ENCODE measurements at places on chromosomes 5 and 9. TPM values are rescaled to one million over a fixed set of nuclear protein-coding genes. Genes with fewer than 3 reads are reported as not detected.

DNA sequence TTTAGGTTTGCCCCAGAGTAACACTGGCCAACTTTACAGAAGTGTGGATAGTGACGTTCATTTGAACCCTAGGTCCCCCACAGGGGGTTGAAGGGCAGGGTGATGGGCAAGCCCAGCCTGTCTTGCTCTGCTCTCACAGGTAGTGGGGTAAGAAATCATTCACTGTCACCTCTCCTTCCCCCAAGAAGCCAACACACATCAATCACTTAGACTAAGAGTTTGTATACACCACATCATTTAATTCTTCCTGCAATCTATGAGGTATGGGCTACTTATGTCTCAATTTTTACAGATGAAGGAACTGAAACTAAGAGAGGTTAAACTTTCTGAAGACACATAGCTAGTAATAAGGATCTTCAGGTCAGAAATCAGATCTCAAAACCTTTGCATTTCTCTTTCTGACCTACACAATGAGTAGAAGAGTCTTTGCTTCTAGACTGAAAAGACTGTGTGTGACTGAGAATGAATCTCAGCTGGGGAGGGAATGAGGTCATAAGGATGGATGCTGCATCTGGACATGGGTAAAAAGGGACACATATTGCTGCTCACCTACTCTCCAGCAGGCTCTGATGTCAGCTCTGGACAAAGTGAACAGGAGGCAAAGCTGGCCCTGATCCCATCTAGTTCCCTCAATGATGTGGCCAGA, 81.0 kb upstream of the EQTN start:
- no peak for DNase-seq

DNA sequence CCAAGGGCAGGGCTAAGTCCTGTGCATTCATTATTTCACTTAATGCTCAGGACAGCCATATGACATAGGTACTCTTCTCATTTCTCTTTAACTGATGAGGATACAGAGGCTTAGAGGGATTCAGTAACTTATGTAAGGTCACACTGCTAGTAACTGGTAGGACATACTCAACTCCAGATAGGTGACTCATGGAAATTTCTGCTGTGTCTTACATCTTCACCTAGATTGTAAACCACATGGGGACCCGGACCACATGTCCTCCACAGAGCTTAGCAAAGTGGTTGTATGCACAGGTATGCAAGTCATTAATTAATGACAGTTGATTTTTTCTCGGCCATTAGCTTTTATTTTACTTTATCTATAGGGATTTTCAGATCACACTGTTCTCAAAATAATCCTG, 29.3 kb downstream of the SLC1A1 start:
- DNase-seq = no peak

GRCh38 chr5:150531686-150532085, 23.8 kb downstream of the NDST1 start:
- no peak for DNase-seq

DNA sequence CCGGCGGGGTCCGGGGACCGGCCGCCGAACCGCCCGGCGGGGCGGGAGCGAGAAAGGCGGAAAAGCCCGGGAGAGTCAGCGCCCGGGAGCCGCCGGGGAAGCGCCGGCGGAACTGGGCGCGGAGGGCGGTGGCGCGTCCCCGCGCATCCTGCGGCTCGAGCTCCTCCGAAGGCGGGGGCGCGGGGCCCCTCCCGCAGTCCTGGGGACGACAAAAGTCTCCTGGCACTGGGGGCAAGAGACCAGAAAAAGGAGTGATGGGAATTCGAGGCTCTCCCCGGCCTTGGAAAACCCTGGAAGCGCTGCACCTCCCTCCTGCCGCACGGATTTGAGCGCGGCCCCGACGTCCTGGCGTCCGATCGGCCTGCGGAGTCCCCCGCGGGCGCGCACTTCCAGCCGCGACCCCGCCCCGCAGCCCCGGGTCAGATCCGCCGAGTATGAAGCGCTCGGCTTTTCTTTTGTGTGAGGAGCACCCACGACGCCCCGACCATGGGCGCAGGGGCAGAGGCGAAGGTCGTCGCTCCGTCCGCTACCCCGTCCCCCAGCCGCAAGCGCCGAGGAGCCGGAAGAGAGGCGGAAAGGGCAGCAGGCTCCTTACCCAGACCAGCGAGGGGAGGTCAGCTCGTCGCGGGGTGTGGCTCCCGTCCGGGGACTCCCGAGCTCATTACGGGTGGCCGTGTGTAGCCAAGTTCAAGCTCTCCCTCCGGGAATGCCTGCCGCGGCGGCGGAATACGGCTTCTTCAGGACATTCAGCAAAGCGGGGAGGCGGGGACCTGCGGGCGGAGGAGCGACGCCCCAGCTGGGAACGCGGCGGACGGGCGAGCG, at the start of gene EPB41L4A:
Gene EPB41L4A, minus strand, starts transcription at position 114 of the 822 bp plus-strand sequence. CDS start 238 bp downstream, outside the sequence.
- DNase-seq = no peak

The DMRT3 gene
- polyA plus RNA-seq = 0.99 TPM

DNA sequence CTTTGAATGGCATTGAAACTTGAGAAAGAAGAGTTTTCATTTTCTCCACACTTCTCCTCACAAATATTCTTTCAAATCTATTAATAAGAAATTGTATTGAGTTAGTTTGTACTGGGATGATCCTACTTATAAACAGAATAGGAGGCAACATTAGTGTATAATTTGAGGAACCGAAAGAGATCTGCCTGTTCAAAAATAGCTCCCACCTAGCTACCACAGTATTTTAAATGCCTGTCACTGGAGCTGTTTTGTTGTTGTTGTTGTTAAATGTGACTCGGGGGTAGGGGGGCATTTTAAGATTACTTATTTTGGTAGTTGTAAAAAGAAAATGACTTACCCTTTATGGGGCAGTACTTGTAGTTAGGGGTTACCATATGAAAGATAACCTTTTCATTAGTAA, 20.1 kb upstream of the HAPLN1 start:
- DNase-seq = no peak

The RUFY1 gene
- polyA plus RNA-seq = 99.8 TPM

The TMOD1 gene
- 2.1 TPM for polyA plus RNA-seq

GRCh38 chr9:105048331-105048730, 120.4 kb upstream of the ABCA1 start:
- DNase-seq = no peak

The GLDC gene
- 22.2 TPM for polyA plus RNA-seq

The CYSRT1 gene
- 5.6 TPM for polyA plus RNA-seq

DNA sequence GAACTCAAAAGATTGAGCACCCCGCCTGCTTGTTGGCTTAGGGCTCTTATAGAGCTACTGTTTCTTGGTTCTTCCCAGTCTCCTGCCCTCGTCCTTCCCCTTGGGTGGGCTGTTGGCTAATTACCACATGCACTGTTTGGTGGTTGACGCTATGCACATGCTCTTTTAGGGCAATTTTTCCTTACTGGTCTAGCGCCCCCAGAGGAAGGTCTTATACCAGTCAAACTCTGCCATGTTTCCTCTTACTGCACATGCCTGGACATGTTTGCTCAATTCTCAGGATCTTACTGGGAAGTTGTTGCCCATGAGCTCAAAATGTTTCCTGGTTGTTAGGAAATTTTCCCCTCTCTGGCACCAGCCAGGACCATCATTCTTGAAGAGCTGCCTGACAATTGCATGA, 101.9 kb downstream of the SLC28A3 start:
- no peak for DNase-seq

DNA sequence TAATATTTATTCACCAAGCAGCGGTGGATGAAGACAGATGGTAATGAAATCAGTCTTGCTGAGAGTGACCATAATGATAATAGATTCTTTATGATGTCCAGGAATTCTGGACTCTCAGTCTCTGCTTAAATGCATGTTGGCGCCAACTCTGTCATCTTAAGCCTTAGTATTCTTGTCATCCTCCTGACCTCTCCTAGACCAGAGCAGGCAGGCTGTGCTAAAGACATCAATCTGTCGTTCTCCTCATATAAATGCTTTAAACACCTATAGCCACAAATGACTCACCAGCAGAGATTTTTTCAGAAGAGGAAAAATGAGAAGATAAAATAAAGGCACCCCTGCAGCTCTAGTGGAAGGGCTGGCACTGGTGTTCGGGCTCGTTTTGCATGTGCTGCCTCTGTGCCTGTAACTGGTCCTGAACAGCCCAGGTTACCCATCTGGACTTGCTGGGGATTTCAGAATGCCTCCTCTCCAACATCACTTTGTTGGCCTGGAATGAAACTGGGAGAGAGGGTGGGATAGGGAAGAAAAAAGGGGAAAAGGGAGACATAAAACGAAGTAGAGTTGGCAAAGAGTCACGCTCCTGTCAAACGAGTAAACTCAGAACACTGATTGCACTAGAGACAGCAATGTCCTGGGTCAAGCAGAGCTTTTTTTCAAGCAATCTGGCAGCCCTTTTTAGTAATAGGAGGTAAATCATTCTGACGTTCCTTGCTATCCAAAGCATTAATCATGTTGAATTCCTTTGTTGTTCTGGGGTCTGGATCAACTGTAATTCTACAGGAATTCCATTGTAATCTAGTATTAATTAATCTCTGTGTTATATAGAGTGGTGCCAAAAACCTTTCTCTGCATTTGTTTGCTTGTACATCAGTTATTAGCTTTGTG, 195.5 kb upstream of the CLINT1 start:
- DNase-seq = no peak

The INSYN2B gene
- polyA plus RNA-seq = 2.0 TPM

DNA sequence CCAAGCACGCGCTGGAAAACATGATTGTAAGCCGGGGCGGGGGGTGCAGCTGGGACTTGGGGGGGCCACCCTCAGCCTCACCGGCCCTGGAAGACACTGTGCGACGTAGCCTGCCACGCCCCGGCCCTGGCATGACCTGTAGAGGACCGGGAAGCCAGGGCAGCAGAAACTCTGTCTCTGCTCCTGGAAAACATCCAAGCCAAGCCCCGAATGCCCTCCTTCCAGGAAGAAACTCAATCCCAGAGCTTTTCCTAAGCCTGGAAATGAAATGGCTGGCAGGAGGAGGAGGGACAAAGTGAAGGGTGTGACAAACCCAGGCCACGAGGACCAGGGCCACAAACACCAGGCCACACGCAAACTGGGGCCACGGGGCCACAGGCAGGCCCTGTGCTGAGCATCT, 55.4 kb downstream of the KCNT1 start:
- no peak for DNase-seq

DNA sequence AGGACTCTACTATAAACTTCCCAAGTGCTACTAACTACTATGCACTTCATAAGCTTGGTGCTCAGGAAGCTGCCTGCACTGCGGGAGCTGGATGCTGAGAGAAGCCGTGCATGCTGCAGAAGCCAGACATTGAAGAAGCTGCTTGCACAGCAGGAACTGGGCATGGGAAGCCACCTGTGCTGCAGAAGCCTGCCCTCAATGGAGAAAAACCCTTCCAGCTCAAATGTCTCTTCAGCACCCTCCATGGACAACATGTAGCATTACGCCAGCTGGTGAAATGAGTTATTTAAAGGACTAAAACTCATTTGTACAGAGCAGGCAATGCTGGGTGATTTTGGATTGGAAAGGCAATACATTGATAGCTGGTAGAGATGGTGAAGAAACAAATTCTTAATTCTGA, 247.2 kb downstream of the KIF4B start:
- DNase-seq = no peak

- DNase-seq = no peak
Observed at GRCh38 chr9:116757030-116757429, 69.9 kb downstream of the TRIM32 start.

The HMMR gene
- 24.7 TPM for polyA plus RNA-seq

DNA sequence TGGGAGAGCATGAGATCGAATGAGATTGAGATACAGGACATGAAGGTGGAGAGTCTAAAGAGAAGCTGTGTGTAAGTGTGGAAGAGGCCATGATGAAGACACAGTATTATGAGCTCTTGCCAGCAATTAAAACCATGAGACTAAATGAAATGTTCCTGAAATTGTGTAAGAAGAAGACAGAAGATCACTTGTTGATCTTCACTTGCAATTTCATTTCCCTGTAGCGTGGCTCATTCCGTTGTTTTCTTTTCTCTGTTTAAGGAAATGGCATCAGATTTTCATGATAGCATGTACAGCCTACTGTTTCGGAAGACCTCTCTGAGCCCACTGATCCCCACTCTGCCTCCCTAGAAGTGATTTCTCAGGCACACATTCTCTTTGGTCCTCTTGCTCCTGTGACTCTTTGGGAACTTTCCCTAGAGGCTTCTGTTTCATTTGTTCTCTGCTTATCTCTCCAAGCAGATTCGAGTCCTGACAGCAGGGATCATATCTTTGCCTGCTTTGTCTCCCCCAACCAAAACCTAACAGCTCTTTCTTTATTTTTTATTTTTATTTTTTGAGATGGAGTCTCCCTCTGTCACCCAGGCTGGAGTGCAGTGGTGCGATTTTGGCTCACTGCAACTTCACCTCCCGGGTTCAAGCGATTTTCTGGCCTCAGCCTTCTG, 16.8 kb downstream of the PIP5K1B start:
- no peak for DNase-seq

GRCh38 chr9:96612105-96612965, 7.3 kb downstream of the CDC14B start:
- DNase-seq = no peak

GRCh38 chr5:112034421-112034979, 277.5 kb upstream of the NREP start:
- no peak for DNase-seq

The CARTPT gene
- polyA plus RNA-seq = not detected

GRCh38 chr9:84583866-84584265, 85.7 kb upstream of the NTRK2 start:
- no peak for DNase-seq

The C5 gene
- 14.0 TPM for polyA plus RNA-seq

DNA sequence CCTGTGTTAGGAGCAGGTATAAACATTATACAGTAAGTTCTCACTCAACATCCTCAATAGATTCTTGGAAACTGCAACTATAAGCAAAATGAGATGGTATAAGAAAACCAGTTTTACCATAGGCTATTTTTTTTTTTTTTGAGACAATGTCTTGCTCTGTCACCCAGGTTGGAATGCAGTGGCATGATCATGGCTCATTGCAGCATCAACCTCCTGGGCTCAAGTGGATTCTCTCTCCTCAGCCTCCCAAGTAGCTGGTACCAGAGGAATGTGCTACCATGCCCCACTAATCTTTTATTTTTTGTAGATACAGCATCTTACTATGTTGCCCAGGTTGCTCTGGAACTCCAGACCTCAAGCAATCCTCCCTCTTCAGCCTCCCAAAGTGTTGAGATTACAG, 50.1 kb upstream of the ADRB2 start:
- no peak for DNase-seq

GRCh38 chr9:34652602-34653000, 616 bp downstream of the IL11RA start:
- DNase-seq = no peak

GRCh38 chr9:94866770-94867169, 140.3 kb downstream of the AOPEP start:
- no peak for DNase-seq

The GFI1B gene
- 0.92 TPM for polyA plus RNA-seq

The OTP gene
- polyA plus RNA-seq = not detected

- no peak for DNase-seq
Observed at GRCh38 chr5:122296871-122297270, 15.2 kb upstream of the SNCAIP start.

- DNase-seq = no peak
Observed at GRCh38 chr9:16361118-16361517, 509.4 kb downstream of the BNC2 start.

GRCh38 chr9:92299116-92299515, 5.6 kb upstream of the IARS1 start:
- no peak for DNase-seq

The HACD4 gene
- polyA plus RNA-seq = 2.8 TPM

Data from right renal cortex interstitium (tissue), 3 donors.